ENCODE measurements at places on chromosomes 5 and 9. TPM values are rescaled to one million over a fixed set of nuclear protein-coding genes. Genes with fewer than 3 reads are reported as not detected.
A peak's percentile ranks its signal among the peaks of the same experiment; 100 is the strongest.

- DNase-seq, result no peak
These were observed 21.2 kb downstream of the ADAM19 start for GRCh38 chr5:157554179-157555036.

GRCh38 chr9:89425024-89425805, 72.7 kb downstream of the SEMA4D start:
- DNase-seq, result no peak

MEF2C gene
- total RNA-seq, result 6.2 TPM

CDH6 gene
- 1.0 TPM for total RNA-seq

DNA sequence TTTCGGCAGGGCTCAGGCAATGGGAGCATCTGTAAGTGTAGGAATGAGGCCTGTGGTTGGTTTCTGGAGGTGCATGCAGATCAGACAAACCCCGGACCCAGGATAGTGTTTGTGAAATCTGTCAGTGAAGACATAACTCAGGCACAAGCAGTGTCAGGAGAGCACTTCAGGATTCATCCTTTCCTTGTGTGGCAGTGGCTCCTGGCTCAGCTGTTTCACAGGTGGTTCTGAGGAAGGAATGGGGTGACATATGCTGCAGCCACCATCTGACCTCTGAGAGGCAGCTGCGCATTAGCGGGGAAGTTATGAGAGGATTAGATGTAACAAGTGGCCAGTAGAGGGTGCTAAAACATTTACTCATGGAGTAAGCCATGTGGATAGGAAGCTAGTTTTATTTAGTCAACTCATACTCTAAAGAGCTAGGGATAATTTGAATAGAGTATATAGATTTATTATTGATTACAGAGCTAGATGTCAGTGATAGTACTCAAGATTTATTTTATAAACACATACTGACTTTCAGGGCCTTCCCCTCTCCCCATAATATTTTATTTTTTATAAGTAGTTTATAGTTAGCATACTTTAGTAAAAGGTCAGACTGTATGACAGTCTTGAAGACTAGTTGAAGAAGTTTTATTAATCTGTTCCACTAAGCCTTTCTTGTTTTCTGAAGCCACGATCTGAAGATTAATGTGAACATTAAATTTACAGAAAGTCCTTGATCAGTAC, 28.4 kb downstream of the NNT start:
- peak; percentile 45 for DNase-seq

DNA sequence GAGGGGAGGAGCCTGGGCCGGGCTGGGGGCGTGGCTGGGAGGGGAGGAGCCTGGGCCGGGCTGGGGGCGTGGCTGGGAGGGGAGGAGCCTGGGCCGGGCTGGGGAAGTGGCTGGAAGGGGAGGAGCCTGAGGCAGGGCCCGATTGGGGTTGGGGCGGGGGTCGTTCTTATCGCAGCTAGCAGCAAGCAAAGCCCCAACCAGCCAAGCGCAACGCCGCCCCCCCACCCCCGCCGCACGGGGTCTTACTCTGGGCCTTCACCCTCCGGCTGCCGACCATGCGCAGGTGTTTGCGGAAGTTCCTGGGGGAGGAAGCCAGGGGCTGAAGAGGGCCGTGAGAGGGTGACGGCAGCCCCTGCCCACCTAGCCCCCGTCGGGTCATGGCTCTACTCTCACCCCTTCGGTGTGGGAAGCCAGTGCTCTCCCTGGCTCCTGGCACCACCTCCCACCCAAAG, 5.0 kb downstream of the NSMF start:
- DNase-seq, result peak; percentile 75
